IMR-90 (cell line): ENCODE measurements at places on chromosomes 6 and 20. TPM values are rescaled to one million over a fixed set of nuclear protein-coding genes. Genes with fewer than 3 reads are reported as not detected.
A peak's percentile ranks its signal among the peaks of the same experiment; 100 is the strongest.

CST9L gene
- not detected in 2 replicates for total RNA-seq

- H3K4me3 ChIP-seq = peak within 1 kb of the TSS; percentile 43
- H3K4me1 ChIP-seq = peaks cover 2% of the 10 kb centered on the region; the same call in 1 of the 2 replicates
- H3K27me3 ChIP-seq = peaks cover 43% of the 10 kb centered on the region
- DNase-seq = no peak
These were observed at the start of gene COL11A2 for GRCh38 chr6:33192105-33192646. Gene COL11A2 (minus strand): TSS chr6:33192467. CDS start chr6:33192240, 227 bp downstream.

ID4 gene
- 3.0 and 11.1 TPM in 2 replicates for total RNA-seq

DNA sequence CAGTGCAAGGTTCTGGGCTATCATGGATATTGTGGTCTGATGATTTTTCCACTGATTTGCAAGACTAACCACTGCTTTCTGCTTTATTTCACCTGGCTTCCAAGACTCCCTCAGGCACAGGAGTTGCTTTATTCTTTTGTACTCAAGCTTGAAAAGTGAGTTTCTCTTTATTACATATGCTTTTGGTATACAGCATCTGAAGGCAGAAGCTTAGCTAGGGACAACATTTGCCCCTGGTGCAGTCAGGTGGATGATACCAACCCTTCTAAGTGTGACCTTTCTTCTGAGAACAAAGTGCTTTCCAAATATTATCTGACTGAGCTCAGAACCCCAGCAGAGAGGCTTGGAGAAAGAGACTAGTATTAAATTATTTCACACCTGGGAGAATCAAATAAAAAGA, 94.0 kb upstream of the PHACTR1 start:
- no peak overlapping the region for H3K27ac ChIP-seq
- peaks cover 7% of the 10 kb centered on the region; the same call in 1 of the 2 replicates for H3K27me3 ChIP-seq
- H3K4me1 ChIP-seq = no peaks in the 10 kb centered on the region
- DNase-seq = no peak
- no peak overlapping the region for H3K4me3 ChIP-seq
- no peaks in the 10 kb centered on the region for H3K36me3 ChIP-seq

KCNK17 gene
- total RNA-seq = not detected in 2 replicates

SLC26A8 gene
- not detected in 2 replicates for total RNA-seq

ENPP4 gene
- total RNA-seq = under 0.01 TPM in 2 replicates

GTF2H4 gene
- 6.9 and 13.4 TPM in 2 replicates for total RNA-seq

DNA sequence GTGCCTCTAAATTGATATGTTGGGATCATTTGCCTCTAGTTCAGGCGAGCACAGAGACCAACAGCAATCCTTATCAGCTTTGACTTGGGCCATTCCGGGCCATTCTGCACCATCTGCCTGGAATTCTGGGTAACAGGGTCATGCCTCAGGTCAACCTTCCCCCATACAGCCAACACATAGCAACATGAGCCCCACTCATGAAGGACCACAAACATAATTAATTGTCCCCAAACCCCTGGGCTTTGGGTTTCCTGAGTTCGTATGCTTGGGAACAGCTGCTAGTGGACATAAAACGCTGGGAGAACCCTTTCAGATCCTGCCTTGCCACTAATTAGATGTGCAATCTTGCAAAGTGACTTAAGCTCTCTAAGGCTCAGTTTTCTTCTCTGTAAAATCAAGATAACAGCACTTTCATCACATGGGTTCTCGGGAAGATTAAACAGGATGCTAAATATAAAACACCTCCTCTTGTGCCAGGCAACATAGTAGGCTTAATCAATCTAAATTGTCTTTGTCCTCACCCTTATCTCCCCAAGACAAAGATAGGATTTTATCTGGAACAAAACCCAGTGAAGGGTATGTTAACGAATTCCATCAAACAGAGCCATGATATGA, 426.5 kb downstream of the CD83 start:
- no peak overlapping the region for H3K4me3 ChIP-seq
- H3K4me1 ChIP-seq = peaks cover 5% of the 10 kb centered on the region
- DNase-seq = no peak
- 0 out of 2 replicates have a peak, but pooled peaks cover 2% of the 10 kb centered on the region for H3K27me3 ChIP-seq

SLC22A3 gene
- not detected in 2 replicates for total RNA-seq

DNA sequence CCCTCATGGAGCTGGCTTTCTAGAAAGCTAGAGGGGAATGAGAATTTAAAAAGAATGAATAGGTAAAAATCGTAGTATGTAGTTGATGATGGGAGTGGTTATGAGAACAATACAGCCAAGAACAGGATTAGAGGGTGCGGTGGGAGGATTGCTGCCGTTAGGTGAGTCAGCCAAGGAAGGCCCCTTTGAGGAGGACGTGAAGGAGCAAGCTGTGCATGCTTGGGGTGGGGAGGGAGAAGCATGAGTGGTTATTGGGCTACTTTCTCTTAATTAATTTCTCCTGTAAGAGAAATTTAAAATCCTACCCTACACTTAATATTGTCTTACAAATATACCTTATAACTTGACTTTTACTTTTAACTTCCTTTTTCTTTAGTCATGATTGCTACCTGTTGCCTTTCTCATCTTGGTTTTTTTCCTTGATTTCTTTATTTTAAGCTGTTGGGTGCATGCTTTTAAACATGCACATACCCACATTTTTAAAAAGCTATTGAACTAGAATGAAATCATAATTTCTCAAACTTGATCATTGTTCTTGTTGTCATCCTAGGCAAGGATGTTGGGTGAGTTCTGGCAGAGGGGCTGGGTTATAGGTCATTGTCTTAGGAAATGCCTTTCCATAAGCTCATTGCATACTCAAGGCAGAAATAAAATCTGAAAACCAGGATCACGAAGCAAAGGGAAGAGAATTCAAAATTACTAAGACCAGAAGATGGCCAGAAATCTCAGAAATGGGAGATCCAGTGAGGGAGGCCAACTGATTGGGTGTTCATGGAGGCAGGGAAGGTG, 114.5 kb downstream of the TCP11 start:
- no peak for DNase-seq
- H3K36me3 ChIP-seq = no peaks in the 10 kb centered on the region
- H3K27ac ChIP-seq = no peak overlapping the region
- no peak overlapping the region for H3K4me3 ChIP-seq

MAFB gene
- not detected in 2 replicates for total RNA-seq

GRCh38 chr20:3811467-3812258, 8.7 kb upstream of the AP5S1 start:
- no peaks in the 10 kb centered on the region for H3K27me3 ChIP-seq
- H3K36me3 ChIP-seq = no peaks in the 10 kb centered on the region
- peak; percentile 99 for DNase-seq
- peak overlapping the region; percentile 14; the same call in 1 of the 2 replicates for H3K4me3 ChIP-seq
- H3K4me1 ChIP-seq = peaks cover 25% of the 10 kb centered on the region
- peak overlapping the region; percentile 91 for H3K27ac ChIP-seq

GRCh38 chr20:24954151-24954550, 5.1 kb downstream of the CST7 start:
- no peak for DNase-seq
- H3K27ac ChIP-seq = no peak overlapping the region
- no peaks in the 10 kb centered on the region for H3K4me1 ChIP-seq
- peaks cover 2% of the 10 kb centered on the region; the same call in 1 of the 2 replicates for H3K27me3 ChIP-seq
- peaks cover 7% of the 10 kb centered on the region; the same call in 1 of the 2 replicates for H3K36me3 ChIP-seq

SNX21 gene
- 10.0 and 11.1 TPM in 2 replicates for total RNA-seq

TREM1 gene
- total RNA-seq = not detected in 2 replicates

SIGLEC1 gene
- not detected in 2 replicates for total RNA-seq

DNA sequence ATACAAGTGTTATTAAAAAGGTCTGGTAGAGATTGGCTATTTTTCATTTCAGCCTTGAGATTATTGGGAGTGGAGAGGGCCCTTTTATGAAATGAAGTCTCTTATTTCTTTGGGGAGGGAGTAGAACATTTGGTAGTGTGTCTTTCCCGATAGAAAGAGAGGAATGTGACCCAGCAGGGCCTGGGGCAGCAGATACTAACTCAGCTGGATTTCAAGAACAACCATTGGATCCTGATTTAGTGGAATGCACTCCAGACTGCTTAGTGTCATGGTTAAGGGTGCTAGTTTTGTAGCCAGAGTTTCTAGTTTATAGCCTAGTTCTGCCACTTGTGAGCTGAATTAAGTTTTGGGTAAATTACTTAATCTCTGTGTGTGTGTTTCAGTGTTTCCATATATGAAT, 18.4 kb upstream of the FLRT3 start:
- no peak overlapping the region for H3K4me3 ChIP-seq
- DNase-seq = no peak
- H3K4me1 ChIP-seq = no peaks in the 10 kb centered on the region
- H3K36me3 ChIP-seq = no peaks in the 10 kb centered on the region
- no peaks in the 10 kb centered on the region for H3K27me3 ChIP-seq

GRCh38 chr6:124868481-124868880, 93.8 kb upstream of the RNF217 start:
- peak; percentile 29 for DNase-seq
- H3K36me3 ChIP-seq = no peaks in the 10 kb centered on the region

GRCh38 chr6:53064726-53065265, 408 bp upstream of the FBXO9 start:
- H3K36me3 ChIP-seq = no peaks in the 10 kb centered on the region
- peak; percentile 97 for DNase-seq
- peaks cover 4% of the 10 kb centered on the region for H3K4me1 ChIP-seq
- peak overlapping the region; percentile 64 for H3K4me3 ChIP-seq
- no peaks in the 10 kb centered on the region for H3K27me3 ChIP-seq

- H3K4me1 ChIP-seq = no peaks in the 10 kb centered on the region; the same call in 1 of the 2 replicates
- no peak for DNase-seq
- H3K27me3 ChIP-seq = no peaks in the 10 kb centered on the region
These were observed 10.1 kb upstream of the TSPYL1 start for GRCh38 chr6:116289876-116290275.

MLN gene
- not detected in 2 replicates for total RNA-seq

GRCh38 chr6:137601471-137601870, 107.3 kb upstream of the OLIG3 start:
- no peak for DNase-seq
- no peak overlapping the region for H3K27ac ChIP-seq
- H3K36me3 ChIP-seq = no peaks in the 10 kb centered on the region
- H3K4me1 ChIP-seq = no peaks in the 10 kb centered on the region

KIF6 gene
- under 0.01 TPM in 1 of 2 replicates, not detected in the other for total RNA-seq

GRCh38 chr20:5691918-5692618, 58.1 kb upstream of the SHLD1 start:
- H3K27me3 ChIP-seq = no peaks in the 10 kb centered on the region
- no peaks in the 10 kb centered on the region for H3K36me3 ChIP-seq
- DNase-seq = no peak
- peaks cover 6% of the 10 kb centered on the region for H3K4me1 ChIP-seq
- H3K27ac ChIP-seq = no peak overlapping the region

DNA sequence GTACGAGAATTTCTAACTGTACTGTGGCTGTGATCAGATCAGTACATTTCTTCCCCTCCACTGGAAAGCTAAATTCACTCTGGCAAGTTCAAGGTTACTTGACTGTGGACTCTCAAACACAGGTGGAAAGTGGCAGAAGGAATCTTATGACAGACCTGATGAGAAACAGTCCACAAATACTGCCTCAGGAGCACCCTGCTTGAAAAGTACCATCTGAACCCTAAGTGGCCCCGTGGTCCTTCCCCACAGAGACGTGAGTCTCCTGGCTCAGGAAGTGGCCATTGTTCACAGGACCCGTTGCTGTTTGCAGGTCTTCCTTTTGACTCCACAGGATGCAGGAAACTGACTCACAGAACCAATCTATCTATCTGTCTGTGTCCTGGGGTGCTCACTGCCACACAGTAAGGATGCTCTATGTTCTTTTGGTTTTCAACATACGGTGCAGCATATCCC, 47.5 kb upstream of the NHSL1 start:
- peaks cover 10% of the 10 kb centered on the region for H3K4me1 ChIP-seq
- DNase-seq = peak; percentile 67
- no peaks in the 10 kb centered on the region for H3K27me3 ChIP-seq
- no peak overlapping the region for H3K4me3 ChIP-seq
- no peaks in the 10 kb centered on the region for H3K36me3 ChIP-seq

GRCh38 chr20:49858076-49858585, 45.5 kb downstream of the SLC9A8 start:
- H3K4me3 ChIP-seq = no peak overlapping the region
- DNase-seq = no peak
- no peak overlapping the region for H3K27ac ChIP-seq
- no peaks in the 10 kb centered on the region for H3K27me3 ChIP-seq
- peaks cover 6% of the 10 kb centered on the region for H3K4me1 ChIP-seq

DNA sequence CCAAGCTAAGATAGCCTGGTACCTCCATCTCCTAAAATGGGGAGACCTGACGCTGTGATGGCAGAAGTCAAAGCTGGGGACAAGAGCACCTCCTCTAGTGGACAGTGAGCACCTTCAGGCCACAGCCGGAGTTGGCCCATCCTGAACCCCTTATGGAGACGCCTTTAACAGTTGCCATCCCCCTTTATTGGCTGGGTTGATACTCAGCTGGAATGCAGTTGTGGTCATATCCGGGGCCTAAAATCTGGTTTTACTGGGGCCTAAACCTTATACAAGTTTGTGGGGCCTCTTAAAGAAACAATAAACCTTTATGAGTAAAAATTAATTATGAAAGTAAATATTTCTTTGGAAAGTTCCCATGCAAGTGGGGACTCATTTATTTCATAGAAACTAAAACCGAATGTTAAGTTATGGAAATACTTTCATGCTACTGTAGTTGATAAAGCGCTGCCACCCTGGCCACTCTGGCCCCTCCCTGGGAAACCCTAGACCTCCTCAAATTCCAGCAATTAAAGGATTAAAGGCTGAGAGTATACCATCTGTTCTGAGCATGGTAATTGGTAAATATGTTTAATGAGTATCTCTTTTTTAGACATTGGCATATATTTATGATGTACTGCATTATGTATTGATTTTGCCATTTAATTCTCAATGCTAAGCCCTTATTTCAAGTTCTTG, 95.1 kb upstream of the SASH1 start:
- H3K4me1 ChIP-seq = peaks cover 7% of the 10 kb centered on the region
- H3K36me3 ChIP-seq = no peaks in the 10 kb centered on the region

DNA sequence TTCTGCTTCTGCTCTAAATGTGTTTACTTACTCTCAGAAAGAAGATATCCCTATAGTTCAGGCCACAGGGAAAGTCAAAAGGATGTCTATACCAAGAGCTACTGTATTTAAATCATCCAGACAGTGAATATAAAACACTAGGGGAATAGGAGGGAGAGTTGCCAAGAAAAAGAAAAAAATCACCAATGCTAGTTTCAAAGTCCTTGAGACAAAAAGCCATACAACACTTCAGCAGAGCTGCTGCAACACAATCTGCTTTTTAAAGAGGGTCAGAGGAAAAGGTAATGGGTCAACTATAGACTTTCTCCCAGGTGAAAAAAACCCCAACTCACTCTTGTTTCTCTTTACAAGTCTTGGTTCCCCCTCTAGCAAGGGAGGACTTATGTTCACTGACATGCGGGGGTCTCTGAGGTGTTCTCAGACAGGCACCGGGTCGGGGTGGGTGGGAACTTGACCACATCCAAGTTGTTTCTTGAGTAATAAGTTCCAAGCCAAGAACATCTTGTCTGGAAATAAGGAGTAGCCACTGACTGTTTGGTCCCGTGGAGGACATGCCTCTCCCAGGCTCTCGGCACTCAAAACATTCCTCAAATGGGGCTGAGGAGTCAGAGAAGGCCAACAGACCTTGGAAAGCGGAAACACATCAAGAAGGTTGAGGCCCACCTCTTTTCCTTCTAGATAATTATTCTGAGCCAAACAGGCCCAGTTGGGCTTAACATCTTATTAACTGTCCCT, 47.7 kb downstream of the GJA10 start:
- no peaks in the 10 kb centered on the region for H3K27me3 ChIP-seq
- H3K4me1 ChIP-seq = no peaks in the 10 kb centered on the region; the same call in 1 of the 2 replicates
- H3K27ac ChIP-seq = no peak overlapping the region
- H3K36me3 ChIP-seq = no peaks in the 10 kb centered on the region
- H3K4me3 ChIP-seq = no peak overlapping the region
